NCI-H2107 (cell line): ENCODE measurements at places on chromosomes 5 and 9.

DNA sequence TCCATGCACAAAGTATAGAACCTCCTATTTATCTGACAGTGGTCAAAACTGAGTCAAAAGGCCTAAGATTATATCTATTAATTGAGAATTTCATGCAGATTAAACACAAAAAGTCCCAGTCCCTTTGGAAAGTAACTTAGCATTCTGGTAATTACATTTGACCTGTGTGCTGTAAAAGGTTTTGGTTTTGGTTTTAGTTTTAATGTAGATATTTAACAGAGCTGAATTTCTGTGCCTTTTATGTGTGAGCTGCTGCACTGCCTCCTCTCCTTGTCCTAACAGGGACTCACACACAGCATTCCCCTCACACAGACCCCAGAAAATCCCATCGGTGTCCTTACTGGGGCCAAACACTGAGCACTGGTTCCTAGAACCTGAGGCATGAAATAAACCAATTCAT lies 31.0 kb upstream of the FSD1L start:
- DNase-seq, result no peak

- no peak for DNase-seq
These were observed 2.6 kb upstream of the SPATA31E1 start for GRCh38 chr9:87880116-87880515.

DNA sequence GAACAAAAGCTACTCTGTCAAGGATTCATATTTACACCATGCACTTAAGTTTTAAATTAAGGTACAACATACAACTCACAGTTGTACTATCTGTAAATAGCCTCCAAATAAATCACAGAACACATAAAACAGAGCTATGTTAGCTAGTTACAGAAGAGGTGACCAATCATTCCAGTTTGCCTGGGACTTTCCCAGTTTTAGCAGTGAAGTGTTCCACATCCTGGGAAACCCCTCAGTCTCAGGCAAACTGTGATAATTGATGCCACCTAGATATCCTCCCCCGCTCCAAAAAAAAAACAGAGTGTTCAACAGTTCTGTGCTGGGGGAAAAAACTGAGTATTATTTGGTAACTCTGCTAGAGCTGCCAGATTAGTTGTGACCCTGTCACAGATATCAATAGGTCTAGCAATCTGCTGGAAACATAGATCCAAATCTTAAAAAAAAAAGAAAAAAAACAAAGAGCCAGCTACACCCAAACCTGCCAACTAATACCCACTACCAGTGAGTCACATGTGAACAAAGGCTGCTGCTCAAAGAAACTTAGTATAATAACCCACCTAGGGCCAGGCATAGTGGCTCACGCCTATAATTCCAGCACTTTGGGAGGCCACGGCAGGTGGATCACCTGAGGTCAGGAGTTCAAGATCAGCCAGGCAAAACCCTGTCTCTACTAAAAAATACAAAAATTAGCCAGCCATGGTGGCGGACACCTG lies 5.7 kb downstream of the TBCA start:
- no peak for DNase-seq

- no peak for DNase-seq
These were observed 71.4 kb downstream of the SLC12A2 start for GRCh38 chr5:128154943-128155342.

- DNase-seq, result no peak
These were observed at the start of gene ANGPTL2 for GRCh38 chr9:127122176-127123063. Gene ANGPTL2, minus strand, starts transcription at chr9:127122635. Its CDS starts 13,904 bp downstream, at chr9:127108731.

DNA sequence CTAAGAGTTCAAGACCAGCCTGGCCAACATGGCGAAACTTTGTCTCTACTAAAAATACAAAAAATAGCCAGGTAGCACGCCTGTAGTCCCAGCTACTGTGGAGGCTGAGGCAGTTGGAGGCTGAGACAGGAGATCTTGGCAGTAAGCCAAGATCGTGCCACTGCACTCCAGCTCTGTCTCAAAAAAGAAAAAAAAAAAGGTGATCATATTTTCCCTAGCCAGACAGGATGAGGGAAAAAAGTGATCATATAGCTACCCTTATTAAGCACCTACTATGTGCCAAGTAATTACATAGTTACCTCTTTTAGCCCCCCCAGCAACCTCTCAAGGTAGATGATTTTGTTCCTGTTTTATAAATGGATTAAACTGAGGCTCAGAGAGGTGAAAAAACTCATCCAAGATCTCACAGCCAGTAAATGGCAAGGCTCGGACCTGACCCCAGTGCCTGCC lies 18.1 kb upstream of the RPL26L1 start:
- DNase-seq, result no peak

DNA sequence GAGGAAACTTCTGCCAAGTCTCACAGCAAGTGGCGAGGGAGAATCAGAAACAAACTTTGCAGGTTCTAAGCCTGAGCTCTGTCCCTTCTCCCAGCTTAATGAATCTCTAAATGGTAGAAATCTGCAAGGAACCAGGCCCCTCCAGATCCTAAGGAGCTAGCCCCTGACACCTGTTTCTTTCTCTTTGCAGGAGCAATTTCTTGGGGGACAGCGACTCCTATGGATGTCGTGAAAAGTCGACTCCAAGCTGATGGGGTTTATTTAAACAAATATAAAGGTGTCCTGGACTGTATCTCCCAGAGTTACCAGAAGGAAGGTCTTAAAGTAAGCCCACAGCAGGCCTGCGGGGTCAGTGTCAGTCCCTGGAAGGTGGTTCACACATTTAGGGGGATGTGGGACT lies 21.8 kb downstream of the IL9 start:
- DNase-seq, result no peak

DNA sequence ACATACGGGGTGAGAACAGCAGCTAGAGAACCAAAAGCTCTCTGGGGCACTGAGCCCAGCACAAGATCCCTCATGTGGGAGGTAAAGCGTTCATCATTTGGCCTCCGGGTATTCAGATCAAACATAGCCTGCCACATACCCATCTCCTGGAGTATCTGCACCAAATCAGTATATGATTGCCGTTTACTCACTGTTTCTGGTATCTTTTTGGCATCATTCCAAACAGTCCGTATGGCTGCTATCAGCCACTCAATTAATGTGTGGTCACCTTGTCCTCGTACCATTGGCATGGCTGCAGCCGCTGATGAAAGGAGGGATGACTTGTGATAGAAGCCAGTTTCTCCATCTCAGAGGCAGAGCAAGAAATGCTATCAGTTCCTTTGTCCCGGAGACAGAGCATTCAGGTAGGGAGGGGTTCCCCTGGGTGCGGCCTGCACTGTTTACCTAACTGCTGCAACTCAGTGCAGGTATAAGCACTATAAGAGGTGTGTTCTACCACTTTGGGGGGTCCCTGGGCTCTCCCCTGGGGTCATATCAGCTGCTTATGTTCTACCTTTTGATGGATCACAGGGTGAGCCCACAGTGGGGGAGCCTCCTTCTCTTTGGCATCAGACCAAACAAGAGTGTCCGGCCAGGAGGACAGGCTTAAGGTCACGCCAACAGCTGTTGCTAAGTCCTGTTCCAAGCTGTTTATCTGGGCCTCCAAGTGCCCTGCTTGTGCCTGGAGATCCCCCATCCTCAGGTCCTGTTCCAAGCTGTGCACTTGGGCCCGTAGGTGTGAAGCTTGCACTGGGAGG lies 9.4 kb downstream of the DMAC1 start:
- no peak for DNase-seq

DNA sequence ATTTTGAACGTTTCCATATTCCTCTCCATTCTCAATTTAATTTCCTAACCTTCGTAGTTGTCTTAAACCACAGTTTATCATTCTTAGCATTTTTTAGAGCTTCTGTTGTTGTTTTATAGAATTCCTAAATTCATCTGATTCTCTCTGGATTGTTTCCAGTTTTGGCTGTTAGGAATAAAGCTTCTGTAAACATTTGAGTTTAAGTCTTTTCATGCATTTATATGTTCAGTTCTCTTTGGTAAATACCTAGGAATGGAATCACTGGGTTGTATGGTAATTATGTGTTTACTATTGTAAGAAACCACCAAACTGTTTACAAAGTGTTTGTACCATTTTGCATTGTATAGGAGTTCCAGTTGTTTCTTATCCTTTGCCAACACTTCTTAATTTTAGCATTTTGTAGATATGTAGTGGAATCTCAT lies 29.7 kb downstream of the GPR21 start:
- DNase-seq, result no peak

GRCh38 chr5:149940941-149941644 lies 3.5 kb downstream of the PDE6A start:
- no peak for DNase-seq

- DNase-seq, result no peak
These were observed 166.0 kb downstream of the OLFM1 start for GRCh38 chr9:135253305-135254004.

DNA sequence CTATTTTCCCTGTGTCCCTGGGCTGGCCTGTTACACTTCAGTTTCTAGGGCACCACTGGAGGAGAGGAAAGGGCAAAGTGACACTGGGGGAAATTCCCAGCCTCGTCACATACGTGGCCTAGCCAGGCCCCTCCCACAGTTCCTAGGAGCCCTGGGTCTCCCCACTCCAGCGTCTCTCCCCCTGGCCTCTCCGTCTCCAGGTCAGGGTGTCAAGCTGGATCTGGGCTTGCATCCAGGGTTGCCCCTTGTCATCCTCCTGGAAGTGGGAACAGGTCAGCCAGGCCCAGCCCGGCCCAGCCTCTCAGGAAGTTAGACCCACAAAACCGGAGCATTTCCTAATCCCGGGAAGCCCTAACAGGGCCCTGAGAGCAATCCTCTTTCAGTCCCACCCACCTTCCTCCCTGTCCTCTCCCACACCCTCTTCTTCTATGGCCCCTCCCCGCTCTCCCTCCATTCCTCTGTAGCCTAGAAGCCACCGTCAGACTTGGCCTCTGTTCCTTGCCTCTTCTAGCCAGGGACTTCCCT lies 4.7 kb upstream of the TNIP1 start:
- DNase-seq, result no peak

GRCh38 chr5:38837416-38837815 lies 8.4 kb upstream of the OSMR start:
- no peak for DNase-seq

- no peak for DNase-seq
These were observed 25.2 kb upstream of the ADAMTS6 start for GRCh38 chr5:65506961-65507360.

DNA sequence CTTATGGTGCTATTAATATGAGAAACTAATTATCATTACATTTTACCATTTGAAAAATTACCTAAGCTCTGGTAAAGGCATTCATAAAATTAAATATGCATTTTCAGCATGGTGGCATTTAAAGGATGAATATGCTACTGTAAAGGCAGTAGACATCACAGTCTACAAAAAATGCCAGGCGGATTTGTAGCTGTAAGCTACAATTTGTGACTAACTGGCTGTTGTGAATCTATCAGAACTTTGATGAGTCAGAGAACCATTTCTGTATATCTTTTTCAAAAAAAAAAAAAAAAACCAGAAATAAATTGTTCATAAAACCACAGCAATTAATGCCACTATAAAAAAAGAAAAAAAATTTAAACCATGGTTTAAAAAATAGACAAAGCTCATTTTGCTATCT lies 186.3 kb downstream of the NFIB start:
- no peak for DNase-seq

DNA sequence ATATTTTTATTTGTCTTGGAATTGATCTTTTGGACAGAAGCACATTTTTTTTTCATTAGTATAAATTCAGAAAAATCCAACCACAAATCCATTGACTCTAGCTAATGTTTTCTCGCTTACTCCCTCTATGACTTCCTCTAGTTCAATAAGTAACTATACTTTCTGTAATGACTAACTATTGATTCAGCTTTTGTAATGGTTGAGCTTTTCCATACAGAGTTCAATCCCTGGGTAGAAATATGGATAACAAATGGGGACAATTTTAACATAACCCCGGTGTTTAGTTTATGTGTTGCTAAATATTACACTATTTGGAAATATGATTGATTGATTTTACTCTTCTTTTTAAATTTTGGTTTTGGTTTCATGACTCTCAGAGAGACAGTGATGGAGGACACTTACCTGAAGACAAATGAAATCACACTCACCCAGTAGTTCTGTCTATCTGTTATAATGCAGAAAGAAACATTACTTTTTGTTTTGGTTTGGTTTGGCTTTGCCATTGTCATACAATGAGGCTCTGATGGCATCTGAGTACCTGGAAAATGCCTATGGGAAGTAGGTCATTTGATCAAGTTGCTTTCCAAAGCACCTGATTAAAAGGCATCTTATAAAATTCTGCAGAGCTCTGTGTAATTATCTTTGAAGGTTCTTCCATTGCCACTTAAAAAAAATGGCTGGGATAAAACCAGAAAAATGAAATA lies 309.7 kb upstream of the MPDZ start:
- DNase-seq, result no peak

GRCh38 chr9:130854092-130854491 lies 19.0 kb downstream of the ABL1 start:
- no peak for DNase-seq

DNA sequence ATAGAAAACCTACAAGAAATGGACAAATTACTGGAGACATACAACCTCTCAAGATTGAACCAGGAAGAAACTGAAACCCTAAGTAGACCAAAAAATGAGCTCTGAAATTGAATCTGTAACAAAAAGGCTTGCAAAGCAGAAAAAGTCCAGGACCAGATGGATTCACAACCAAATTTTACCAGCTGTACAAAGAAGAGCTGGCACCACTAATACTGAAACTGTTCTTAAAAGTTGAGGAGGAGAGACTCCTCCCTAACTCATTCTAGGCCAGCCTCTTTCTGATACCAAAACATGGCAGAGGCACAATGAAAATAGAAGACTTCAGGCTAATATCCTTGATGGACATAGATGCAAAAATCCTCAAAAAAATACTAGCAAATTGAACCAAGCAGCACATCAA lies 542.3 kb downstream of the CYLC2 start:
- DNase-seq, result no peak

GRCh38 chr5:88393042-88393441 lies 124.4 kb upstream of the TMEM161B start:
- no peak for DNase-seq

DNA sequence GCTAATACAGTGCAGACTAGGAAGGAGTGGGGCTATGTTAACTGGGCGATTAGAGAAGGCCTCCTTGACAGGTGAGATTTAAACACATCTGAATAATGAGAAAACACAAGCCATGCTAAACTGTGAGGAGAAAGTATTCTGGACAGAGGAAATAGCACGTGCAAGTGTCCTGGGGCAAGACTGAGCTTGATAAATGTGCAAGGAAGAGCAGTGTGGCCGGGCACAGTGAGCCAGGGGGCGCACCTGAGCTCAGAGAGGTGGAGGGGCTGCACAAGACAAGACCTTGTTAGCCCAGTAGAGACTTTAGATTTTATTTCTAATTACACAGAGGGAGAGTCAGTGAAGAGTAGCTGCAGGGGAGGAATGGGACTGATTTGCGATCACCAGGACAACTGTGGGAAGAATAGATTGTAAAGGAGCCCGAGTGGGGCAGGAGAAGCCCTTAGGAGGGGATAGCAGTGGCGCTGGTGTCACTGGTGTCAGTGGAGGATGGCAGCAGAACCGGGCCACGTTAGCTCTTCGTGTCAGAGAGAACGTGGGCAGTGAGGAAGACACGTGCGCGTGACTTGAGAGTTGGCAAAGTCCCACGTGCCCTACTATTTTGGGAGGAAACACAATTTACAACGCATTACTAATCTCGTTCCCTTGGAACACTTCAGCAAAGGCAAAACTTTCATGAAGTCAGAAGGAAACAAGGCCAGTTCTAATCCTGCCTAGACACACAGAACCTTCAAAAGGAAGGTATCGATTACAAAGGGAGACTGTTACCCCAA lies 17.9 kb upstream of the C5orf47 start:
- DNase-seq, result no peak
